Activated naive CD4-positive, alpha-beta T cell treated with anti-CD3 and anti-CD28 coated beads for 36 hours (primary cell): ENCODE measurements at places on chromosomes 12 and 14.

DNA sequence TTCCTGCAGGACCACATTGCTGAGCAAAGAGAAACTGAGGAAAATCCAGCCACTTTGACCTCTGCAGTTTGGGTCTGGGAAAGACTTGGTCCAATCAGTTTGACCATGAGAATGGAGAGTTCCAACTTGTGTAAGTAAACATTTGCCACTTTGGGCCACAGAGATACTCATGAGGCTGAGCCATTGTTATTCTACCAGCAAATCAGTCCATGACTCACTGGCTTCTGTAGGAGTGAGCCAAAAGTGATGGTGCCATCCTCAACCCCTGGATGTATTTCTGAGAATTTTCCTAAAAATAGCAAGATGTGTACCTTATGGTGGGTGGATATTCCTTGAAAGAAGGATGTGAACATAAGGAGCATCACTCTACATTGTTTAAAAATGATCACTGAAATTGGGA, 192.9 kb upstream of the OR4E1 start:
- peak overlapping the region; percentile 13 for H3K4me3 ChIP-seq
- no peaks in the 10 kb centered on the region for H3K27me3 ChIP-seq
- DNase-seq = no peak

- H3K4me1 ChIP-seq = peaks cover 11% of the 10 kb centered on the region
- no peak for DNase-seq
- H3K36me3 ChIP-seq = no peaks in the 10 kb centered on the region
Observed at GRCh38 chr14:22812744-22813143, 2.5 kb downstream of the SLC7A7 start.

- no peaks in the 10 kb centered on the region for H3K36me3 ChIP-seq
- no peak for DNase-seq
- H3K4me1 ChIP-seq = no peaks in the 10 kb centered on the region
- H3K4me3 ChIP-seq = no peak overlapping the region
- H3K27ac ChIP-seq = no peak overlapping the region
Observed at GRCh38 chr14:23865502-23865901, 88.1 kb upstream of the DHRS4 start.

DNA sequence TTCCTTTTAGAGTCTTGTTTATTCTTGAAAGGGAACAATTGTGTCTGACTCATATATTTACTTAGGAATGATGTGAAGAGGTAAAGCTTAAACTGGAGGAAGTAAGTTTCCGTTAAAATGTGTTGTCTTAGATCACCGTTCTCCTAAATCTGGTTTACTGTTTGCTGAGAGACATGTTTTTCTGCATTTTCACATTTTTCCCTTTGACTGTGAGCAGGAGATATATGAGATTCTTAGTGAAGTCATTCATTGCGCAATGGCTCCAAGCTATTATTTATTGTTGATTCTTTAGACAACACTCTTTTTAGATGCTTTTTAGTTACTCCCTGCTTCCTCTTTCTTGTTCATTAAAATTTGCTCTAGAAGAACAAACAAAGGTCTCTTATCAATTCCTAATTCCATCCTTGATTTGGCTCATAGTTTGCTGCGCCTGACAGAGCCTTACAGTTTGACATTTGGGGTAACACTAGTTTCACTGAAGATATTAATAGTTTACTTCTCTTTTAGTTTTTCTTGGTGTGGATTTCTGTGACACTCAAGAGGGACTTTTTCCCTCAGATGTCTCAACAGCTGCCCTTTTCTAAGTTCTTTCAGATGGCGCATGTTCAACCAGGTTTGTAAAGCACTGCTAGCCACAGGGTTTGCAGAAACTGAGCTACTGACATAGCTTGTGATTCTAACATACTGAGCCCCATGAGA, 11.4 kb downstream of the CLECL1 start:
- H3K4me3 ChIP-seq = no peak overlapping the region
- H3K27me3 ChIP-seq = peaks cover 4% of the 10 kb centered on the region
- DNase-seq = no peak
- H3K4me1 ChIP-seq = peaks cover 29% of the 10 kb centered on the region

- no peak overlapping the region for H3K4me3 ChIP-seq
- H3K27me3 ChIP-seq = peaks cover 3% of the 10 kb centered on the region
- no peak overlapping the region for H3K27ac ChIP-seq
- H3K36me3 ChIP-seq = no peaks in the 10 kb centered on the region
Observed at GRCh38 chr12:97022536-97023230, 115.6 kb downstream of the NEDD1 start.
